ENCODE measurements at places on chromosomes 5 and 9.

GRCh38 chr5:78336698-78337097, 23.7 kb upstream of the SCAMP1 start:
- DNase-seq = no peak

DNA sequence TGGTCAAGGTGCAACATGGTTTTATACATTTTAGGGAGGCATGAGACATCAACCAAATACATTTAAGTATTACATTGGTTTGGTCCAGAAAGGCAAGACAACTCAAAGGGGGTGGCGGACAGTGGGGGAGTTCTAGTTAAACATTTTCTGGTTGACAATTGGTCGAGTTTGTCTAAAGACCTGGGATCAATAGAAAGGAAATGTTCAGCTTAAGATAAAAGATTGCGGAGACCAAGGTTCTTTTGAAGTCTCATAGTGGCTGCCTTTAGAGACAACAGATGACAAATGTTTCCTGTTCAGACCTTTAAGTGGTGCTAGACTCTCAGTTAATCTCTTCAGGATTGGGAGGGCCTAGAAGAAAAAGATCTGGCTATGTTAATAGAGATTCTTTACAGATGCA, 47.7 kb upstream of the TTC39B start:
- no peak for DNase-seq

DNA sequence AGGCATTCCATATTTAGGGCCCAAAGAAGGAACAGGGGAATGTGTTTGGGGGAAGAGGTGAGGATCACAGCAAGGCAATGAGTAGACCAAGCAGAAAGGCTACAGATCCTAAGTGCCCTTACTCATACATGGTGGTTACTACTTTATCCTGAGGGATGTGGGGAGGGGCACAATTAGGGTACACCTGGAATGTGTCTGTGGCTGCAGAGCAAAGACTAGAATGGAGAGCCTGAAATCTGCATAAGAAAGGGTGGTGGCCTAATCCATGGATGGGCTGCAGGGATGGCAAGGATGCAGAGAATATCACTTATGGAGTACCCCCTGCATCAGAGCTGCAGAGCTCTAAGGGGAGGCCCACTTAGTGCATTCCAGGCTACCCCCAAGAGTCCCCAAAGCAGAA, 352.6 kb upstream of the TRPC7 start:
- DNase-seq = no peak

- no peak for DNase-seq
Measured at GRCh38 chr5:140205216-140205615, 30.2 kb downstream of the CYSTM1 start.

DNA sequence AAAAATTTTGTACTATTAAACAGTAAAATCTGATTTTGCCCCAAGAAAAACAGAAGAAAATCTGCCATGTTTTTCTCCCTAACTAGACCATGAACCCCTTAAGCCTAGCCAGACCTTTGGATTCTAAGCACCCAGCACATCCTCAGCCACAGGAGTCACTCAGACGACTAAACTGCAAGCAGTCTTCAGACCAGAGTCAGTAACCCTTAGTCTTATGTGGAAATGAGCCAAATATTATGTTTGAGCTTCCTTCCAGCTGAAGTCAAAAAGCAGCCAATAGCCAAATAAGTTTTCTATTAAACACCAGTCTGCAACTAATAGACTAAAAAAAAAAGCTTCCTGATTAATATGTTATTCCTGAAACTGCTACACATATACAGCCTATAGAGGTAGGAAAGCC, 47.4 kb downstream of the GOLPH3 start:
- DNase-seq = no peak

DNA sequence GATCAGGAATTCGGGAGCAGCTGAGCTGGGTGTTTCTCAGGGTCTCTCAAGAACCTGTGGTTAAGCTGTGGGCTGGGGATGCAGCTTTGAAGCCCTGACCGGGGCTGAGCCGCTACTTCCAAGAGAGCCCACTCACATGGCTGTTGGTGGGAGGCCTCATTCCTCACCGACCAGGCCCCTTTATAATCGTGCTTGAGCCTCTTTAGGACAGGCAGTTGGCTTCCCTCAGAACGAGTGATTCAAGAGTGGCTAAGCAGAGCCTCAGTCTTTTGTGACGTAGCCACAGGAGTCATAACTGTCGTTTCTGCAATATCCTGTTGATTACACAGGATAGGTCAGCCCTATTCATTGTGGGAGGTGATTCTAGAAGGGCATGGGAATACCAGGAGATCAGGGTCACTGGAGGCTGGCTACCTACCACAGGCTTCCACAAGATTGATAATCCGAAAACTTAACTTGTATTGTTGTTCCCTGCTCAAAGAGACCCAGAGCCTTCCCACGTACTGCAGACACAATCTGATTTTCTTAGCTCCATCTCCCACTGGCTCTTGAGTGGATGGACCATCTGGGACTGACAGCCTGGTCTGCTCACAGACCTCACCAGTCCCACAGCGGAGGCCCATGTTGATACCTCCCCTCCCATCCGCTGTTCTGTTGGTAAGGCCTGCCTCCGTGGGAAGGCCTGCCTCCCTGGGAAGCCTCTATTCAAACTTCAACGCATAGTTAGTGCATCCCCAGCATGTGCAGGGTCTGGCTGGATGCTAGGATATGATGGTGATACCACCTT, 3.0 kb upstream of the ERGIC1 start:
- DNase-seq = no peak

- DNase-seq = no peak
Measured at GRCh38 chr9:19768798-19769197, 20.0 kb downstream of the SLC24A2 start.

DNA sequence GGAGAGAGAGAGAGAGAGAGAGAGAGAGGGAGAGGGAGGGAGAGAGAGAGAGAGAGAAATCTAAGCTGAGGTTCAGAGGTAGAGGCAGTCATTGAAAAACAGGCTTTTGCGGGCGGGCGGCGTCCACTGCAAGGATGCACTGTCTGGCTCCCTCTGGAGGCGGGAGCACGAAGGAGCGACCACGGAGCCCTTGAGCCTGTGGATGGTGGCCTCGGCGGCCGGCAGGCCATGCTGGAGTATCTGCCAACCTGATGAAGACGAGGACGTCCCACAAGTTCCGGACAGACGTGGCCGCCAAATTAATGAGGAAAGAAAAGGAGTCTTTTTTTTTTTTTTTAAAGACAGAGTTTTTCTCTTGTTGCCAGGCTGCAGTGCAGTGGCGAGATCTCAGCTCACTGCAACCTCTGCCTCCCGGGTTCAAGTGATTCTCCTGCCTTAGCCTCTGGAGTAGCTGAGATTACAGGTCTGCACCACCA, 2.2 kb upstream of the CCDC125 start:
- peak; percentile 74 for DNase-seq

GRCh38 chr9:105114964-105115728, 129.3 kb upstream of the SLC44A1 start:
- no peak for DNase-seq

DNA sequence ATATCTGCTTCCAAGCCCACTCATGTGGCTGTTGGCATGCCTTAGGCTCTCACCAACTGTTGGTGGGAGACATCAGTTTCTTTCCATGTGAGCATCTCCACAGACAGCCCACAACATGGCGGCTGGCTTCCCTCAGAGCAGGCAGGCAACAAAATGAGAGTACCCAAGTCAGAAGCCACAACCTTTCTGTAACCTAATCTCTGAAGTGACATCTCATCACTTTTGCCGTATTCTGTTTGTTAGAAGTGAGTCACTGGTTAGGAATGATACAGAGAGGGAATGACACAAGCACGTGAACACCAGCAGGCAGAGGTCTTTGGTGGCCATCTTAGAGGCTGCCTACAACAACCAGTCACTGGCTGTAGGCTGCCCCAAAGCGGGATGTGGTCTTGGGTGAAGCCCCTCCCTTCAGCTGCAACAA, 88.6 kb upstream of the RASGRF2 start:
- peak; percentile 41 for DNase-seq

- no peak for DNase-seq
Measured at GRCh38 chr5:939368-939767, 46.7 kb downstream of the TRIP13 start.

- no peak for DNase-seq
Measured at GRCh38 chr5:103808464-103809106, 246.0 kb upstream of the NUDT12 start.

DNA sequence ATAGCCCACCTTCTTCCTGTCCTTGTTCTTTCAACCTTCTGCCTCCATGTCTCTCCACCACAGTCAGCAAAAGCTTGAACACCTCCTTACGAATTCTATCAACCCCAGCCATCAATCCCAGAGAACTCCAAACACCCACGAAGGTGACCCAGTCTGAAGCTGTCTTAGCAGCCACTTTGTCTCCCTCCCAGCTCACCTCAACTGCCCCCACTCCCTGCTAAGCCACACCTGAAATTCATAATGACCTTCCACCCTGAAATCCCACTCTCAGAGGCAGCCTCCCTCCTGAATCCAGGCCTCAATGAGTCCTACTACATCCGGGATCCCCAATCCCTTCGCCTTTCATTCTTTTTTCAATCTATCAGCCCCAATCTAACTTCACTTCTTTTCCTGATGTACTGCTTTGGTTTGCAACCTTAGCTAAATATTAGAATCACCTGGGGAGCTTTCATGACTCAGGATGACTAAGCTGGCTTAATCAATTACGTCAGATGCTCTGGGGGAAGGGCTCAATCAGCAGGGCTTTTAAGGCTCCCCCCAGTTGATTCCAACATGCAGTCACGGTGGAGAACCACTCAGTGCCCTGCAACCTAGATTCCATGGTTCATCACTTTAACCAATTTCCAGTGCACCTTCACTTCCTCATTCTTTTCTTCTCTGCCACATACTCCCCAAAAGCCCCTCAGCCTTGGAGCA, 32.2 kb downstream of the BHMT start:
- DNase-seq = no peak

DNA sequence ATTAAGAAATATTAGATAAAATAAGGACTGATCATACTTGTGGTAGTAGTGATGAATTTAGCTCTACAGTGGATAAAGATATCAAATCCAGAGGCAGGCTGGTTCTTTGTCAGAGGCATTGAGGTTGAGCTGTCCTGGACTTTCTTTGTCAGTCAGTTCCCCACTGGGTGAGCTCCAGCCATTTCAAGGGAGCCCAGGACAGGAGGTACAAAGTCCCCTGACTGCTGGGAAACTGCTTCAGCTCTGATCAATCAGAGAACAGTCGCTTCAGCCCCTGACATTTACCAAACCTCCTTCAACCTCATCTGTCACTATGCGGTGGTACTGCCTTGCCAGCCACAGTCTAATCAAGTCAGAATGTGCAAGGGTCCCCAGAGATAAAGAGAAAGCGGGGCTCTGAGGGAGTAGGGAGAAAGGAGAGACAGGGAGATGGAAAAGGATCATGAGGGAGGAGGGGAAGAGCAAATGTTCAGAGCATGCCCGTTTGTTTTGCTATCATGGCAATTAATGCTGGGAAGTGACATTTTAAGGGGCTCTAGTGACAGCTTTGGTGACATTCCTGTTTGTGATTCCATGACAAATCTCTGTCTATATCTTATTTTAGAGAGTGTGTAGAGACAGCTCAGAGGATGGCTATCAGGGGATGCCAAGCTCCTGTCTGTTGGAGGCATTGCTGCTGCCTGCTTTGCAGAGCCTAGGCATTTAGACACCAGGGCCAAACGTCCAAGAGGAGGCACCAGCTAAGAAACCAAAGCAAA, 223.2 kb downstream of the ASTN2 start:
- DNase-seq = no peak

DNA sequence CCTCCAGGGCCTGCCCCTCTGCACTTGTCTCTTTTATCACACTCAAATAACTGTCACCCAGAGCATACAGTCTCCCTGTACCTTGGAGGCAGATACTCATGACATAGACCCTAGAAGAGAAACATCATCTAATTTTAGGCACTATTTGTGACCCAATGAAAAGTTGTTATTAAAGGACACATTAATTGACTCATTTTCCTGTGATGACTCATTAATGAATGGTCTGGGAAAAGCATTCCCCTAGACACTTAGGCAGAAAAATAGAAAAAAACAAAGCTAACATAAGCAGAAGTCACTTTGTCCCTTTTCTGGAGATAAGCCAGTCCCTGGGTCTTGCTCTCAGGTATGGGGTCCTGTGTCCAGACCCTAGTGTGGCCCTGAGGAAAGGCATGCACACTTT, 15.0 kb downstream of the TRPC7 start:
- no peak for DNase-seq

GRCh38 chr5:147098233-147098790, 136.5 kb upstream of the STK32A start:
- peak; percentile 5 for DNase-seq
